ENCODE measurements at places on chromosomes 6 and 20.

- no peak for DNase-seq
Measured at GRCh38 chr20:2778602-2779321, 21.7 kb downstream of the CPXM1 start.

DNA sequence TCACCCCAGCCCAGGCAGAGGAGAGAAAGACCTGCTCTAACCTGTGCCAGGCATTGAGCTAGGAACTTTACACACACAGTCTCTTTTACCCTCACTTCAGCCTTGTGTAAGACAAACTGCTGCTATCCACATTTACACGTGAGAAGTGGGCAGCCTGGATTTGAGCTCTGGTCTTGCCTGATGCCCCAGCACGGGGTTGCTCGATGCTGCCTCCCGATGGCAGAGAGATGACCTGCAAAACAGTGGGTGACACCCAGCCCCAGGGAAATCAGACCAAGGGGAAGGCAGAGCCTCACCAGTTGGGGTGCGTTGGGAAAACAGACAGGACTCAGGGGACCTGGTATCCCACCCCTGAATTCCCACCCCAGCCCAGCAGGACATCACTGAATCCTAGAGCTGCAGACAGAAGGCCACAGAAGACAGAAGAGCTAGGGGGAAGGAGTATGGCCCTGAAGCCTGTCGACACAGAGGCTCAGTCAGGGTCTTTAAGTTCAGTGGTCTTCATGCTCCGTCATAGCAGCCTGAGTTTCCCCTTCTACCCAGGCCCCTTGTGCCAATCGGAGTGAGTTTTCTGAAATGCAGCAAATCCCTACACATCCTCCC, 990 bp downstream of the BPI start:
- peak; percentile 45 for DNase-seq

- DNase-seq, result peak; percentile 11
Measured at GRCh38 chr6:79600812-79601609, 30.1 kb upstream of the SH3BGRL2 start.

GRCh38 chr20:24066076-24066700, 77.6 kb upstream of the GGTLC1 start:
- no peak for DNase-seq

- peak; percentile 83 for DNase-seq
Measured at GRCh38 chr6:69835414-69836179, 30.8 kb upstream of the COL19A1 start.

Data from fibroblast of the aortic adventitia (primary cell).